ENCODE measurements at places on chromosomes 2 and 18. TPM values are rescaled to one million over a fixed set of nuclear protein-coding genes. Genes with fewer than 3 reads are reported as not detected.
A peak's percentile ranks its signal among the peaks of the same experiment; 100 is the strongest.

Gene TSPYL6
- total RNA-seq = not detected

Gene DOK6
- 0.74 TPM for total RNA-seq

Gene RSAD2
- 1.2 TPM for total RNA-seq

Gene FAM124B
- 1.0 TPM for total RNA-seq

Gene GBX2
- total RNA-seq = not detected

Gene GALR1
- total RNA-seq = 3.5 TPM

Gene CASP8
- total RNA-seq = 18.1 TPM

Gene DYTN
- not detected for total RNA-seq

Gene PJVK
- total RNA-seq = 4.0 TPM

DNA sequence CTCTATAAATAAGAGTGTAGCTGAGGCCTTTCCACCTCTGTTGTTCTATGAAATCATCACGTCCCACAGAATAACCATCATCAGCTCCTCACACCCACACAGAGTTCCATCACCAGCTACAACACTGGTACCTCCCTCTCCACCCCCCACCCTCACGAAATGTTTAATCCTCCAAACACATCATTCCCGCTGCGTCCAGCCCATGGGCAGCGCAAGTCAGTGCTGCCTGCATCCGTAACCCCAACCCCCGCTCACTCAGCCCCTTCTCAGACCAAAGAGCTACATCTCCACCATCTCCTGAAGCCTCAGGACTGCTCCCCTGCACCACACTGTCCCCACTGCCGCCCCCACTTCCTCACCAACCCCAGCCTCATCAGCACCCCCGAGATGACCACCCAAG is 19.4 kb downstream of the DNMT3A start:
- no peak for DNase-seq
- no peaks in the 10 kb centered on the region for H3K27me3 ChIP-seq
- H3K36me3 ChIP-seq = no peaks in the 10 kb centered on the region
- no peak overlapping the region for H3K27ac ChIP-seq
- peaks cover 19% of the 10 kb centered on the region for H3K4me1 ChIP-seq

DNA sequence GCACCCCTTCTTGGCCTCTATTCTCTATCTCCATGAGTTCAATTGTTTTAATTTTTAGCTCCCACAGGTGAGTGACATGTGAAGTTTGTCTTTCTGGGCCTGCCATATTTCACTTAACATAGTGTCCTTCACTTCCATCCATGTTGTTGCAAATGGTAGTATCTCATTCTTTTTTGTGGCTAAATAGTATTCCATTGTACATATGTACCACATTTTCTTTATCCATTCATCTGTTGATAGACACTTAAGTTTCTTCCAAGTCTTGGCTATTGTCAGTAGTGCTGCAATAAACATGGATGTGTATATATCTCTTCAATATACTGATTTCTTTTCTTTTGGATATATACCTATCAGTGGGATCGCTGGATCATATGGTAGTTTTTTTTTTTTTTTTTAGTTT is 9.0 kb downstream of the STRADB start:
- H3K4me1 ChIP-seq = peaks cover 17% of the 10 kb centered on the region
- no peaks in the 10 kb centered on the region for H3K27me3 ChIP-seq
- no peak overlapping the region for H3K27ac ChIP-seq
- DNase-seq = no peak

GRCh38 chr18:9755615-9756014 is 47.5 kb downstream of the RAB31 start:
- no peak for DNase-seq
- no peak overlapping the region for H3K4me3 ChIP-seq
- H3K36me3 ChIP-seq = no peaks in the 10 kb centered on the region
- no peaks in the 10 kb centered on the region for H3K27me3 ChIP-seq
- peaks cover 50% of the 10 kb centered on the region for H3K4me1 ChIP-seq

DNA sequence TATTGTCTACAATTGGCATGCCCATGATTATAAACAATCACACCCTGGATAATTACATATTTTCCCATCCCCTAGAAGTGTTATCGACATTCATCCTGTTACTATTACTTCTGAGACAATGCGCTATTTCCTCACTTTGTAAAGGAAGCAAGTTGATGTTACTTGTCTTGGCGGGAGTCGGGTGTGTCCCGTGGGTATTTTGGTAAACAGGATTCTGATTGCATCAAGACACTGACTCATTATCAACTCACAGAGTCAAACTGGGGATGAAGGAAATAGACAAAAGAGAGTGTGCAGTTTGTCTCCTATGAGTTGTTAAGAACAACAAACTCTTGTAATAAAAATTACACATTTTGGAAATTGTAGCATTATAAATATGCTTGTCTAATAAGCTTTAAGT is 142.7 kb downstream of the GALR1 start:
- no peak overlapping the region for H3K27ac ChIP-seq
- no peaks in the 10 kb centered on the region for H3K36me3 ChIP-seq
- no peak for DNase-seq
- H3K4me3 ChIP-seq = no peak overlapping the region
- H3K27me3 ChIP-seq = no peaks in the 10 kb centered on the region

- H3K27me3 ChIP-seq = no peaks in the 10 kb centered on the region
- peaks cover 9% of the 10 kb centered on the region for H3K36me3 ChIP-seq
- peaks cover 29% of the 10 kb centered on the region for H3K4me1 ChIP-seq
- peak; percentile 90 for DNase-seq
- H3K27ac ChIP-seq = no peak overlapping the region
Observed at GRCh38 chr2:24768601-24769000, 24.6 kb downstream of the PTRHD1 start.

GRCh38 chr18:31680831-31681568 is 3.4 kb downstream of the B4GALT6 start:
- H3K4me1 ChIP-seq = peaks cover 34% of the 10 kb centered on the region
- no peak overlapping the region for H3K4me3 ChIP-seq

- peaks cover 10% of the 10 kb centered on the region for H3K27me3 ChIP-seq
- H3K4me1 ChIP-seq = peaks cover 19% of the 10 kb centered on the region
- H3K27ac ChIP-seq = no peak overlapping the region
- no peak overlapping the region for H3K4me3 ChIP-seq
- no peak for DNase-seq
Observed at GRCh38 chr18:45839414-45840395, 14.2 kb downstream of the SIGLEC15 start.

DNA sequence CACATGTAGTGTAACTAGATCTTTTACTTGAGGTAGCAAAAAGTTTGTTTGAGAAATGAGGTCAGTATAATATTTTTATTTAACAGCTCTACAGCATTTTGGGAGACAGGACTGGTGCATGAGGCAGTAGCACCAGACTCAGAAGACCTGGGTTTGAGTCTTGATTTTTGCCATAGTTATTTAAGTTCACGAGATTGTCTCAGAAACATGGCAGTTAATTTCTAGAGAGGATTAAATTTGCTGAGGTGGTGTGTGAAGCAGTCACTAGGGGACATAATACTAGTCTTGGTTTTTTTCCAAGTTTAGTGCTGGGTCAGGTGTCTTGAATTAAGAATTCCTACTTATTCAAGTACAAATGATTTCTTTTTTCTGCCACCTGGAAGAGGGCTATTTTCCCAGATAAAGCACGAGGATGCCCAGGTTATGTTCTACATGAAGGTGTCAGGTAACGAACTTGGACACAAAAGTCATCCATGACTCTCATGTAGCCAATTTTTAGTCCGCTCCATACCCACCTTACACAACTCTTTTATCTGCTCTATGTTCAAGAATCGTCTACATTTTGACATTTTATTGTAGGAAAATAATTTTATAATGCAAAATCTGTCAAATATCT is 1.4 kb downstream of the MARCHF7 start:
- no peak overlapping the region for H3K4me3 ChIP-seq
- DNase-seq = no peak
- peaks cover 8% of the 10 kb centered on the region for H3K36me3 ChIP-seq
- H3K27me3 ChIP-seq = no peaks in the 10 kb centered on the region

GRCh38 chr2:68769586-68770270 is 35.1 kb downstream of the ARHGAP25 start:
- H3K27me3 ChIP-seq = no peaks in the 10 kb centered on the region
- peaks cover 53% of the 10 kb centered on the region for H3K4me1 ChIP-seq
- no peak overlapping the region for H3K4me3 ChIP-seq
- H3K36me3 ChIP-seq = no peaks in the 10 kb centered on the region
- no peak overlapping the region for H3K27ac ChIP-seq
- no peak for DNase-seq

DNA sequence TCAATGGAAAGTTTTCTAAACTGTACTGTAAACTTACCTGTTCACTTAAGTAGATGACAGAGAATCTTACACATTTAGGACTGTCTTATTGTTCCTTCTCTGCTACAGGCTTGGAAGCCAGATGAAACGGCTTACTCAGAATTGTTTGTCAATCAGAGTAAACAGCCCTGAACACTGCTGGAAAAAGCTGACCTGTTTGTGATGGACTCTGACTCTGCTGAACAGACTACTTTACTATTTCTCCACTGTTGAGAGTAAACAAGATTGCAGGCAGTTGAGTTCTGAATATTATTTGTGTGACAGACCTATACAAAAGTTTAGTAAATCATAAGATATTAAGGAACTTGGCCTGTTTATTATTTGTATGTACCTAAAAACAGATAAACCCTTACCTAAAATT is 99.0 kb downstream of the NOL10 start:
- H3K27ac ChIP-seq = no peak overlapping the region
- H3K36me3 ChIP-seq = no peaks in the 10 kb centered on the region

DNA sequence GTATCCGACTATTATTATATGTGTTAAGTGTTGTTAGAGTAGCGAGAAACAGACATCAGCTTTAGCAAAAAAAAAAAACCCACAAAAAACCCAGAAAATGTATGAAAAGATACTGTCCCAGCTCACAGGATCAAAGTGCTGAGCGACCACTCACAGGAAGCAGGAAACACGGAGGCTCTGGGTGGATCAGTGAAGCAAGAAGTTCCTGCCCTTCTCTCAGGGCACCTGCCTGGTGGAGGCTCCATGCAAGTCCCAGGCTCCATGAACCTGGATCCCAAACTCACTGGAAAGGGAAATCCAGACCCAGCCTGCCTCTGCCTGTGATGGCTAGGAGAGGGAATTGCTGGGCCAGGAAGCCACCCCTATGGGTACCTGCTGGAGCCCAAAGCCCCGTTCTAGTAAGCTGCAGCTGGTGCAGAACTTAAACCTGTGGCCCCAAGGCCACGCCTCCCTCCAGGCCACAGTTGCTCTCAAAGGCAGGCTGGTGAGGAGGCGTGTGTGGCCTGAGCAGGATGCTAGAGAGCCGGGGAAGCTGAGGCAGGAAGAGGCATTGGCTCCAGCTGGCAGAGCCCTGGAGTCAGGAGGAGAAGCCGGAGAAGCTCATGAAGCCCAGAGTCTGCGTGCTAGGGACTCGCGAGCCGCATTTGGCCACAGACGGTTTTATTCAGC is 63.5 kb upstream of the TAF1B start:
- no peak overlapping the region for H3K27ac ChIP-seq
- no peaks in the 10 kb centered on the region for H3K36me3 ChIP-seq
- H3K4me1 ChIP-seq = no peaks in the 10 kb centered on the region
- no peaks in the 10 kb centered on the region for H3K27me3 ChIP-seq
- DNase-seq = no peak

GRCh38 chr18:48191494-48191893 is 217.7 kb downstream of the ZBTB7C start:
- peaks cover 53% of the 10 kb centered on the region for H3K4me1 ChIP-seq
- peak overlapping the region; percentile 21 for H3K27ac ChIP-seq
- H3K4me3 ChIP-seq = no peak overlapping the region
- H3K36me3 ChIP-seq = no peaks in the 10 kb centered on the region

DNA sequence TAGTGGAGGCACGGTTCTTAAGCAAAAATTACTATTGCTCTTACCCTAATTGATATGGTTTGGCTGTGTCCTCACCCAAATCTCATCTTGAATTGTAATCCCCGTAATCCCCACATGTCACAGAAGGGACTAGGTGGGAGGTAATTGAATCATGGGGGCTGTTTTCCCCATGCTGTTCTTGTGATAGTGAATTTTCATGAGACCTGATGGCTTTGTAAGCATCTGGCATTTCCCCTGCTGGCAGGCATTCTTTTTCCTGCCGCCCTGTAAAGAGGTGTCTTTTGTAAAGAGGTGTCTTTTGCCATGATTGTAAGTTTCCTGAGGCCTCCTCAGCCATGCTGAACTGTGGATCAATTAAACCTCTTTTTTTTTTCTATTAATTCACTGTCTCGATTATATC is 1691.8 kb upstream of the SLC39A10 start:
- no peaks in the 10 kb centered on the region for H3K4me1 ChIP-seq
- DNase-seq = no peak
- H3K27me3 ChIP-seq = no peaks in the 10 kb centered on the region
- H3K27ac ChIP-seq = no peak overlapping the region
- no peak overlapping the region for H3K4me3 ChIP-seq
- no peaks in the 10 kb centered on the region for H3K36me3 ChIP-seq

All from adrenal gland (tissue), 19 donors.